ENCODE measurements at places on chromosomes 12 and 14.

- DNase-seq = no peak
Measured at GRCh38 chr12:48038085-48038484, 33.8 kb upstream of the COL2A1 start.

- no peak for DNase-seq
Measured at GRCh38 chr14:103401223-103402214, 16.3 kb downstream of the MARK3 start.

DNA sequence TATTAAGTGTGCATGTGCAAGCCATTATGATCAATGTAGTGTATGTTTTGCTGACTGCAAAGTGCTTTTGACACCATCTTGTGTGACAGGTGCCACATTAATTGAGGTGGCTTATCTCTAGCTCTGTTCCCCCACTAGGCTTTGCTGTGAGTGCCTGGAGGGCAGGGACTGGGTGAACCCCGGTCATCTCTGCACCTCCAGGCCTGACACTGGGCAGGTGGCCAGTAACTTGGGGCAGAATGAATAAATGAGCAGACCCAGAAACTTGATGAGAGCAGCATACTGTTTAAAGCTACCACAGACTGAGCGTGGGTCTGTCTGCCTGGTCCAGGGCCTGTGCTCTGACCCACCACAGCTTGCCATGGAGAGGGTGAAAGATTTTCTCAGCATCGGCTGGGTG, 151.6 kb downstream of the CALM1 start:
- no peak for DNase-seq

GRCh38 chr12:50057000-50057841, at the start of gene ASIC1:
Gene ASIC1 (plus strand): TSS chr12:50057596. CDS start chr12:50058767, 1,171 bp downstream.
- DNase-seq = peak; percentile 68

- DNase-seq = peak; percentile 76
Measured at GRCh38 chr12:14256555-14257169, 108.8 kb upstream of the ATF7IP start.

- no peak for DNase-seq
Measured at GRCh38 chr12:27213830-27214787, 30.0 kb upstream of the STK38L start.

- no peak for DNase-seq
Measured at GRCh38 chr12:112740387-112740934, 51.1 kb upstream of the RPH3A start.

GRCh38 chr14:104512061-104512460, 67.5 kb upstream of the C14orf180 start:
- DNase-seq = no peak

- no peak for DNase-seq
Measured at GRCh38 chr14:78153064-78153341, 17.2 kb upstream of the NRXN3 start.

DNA sequence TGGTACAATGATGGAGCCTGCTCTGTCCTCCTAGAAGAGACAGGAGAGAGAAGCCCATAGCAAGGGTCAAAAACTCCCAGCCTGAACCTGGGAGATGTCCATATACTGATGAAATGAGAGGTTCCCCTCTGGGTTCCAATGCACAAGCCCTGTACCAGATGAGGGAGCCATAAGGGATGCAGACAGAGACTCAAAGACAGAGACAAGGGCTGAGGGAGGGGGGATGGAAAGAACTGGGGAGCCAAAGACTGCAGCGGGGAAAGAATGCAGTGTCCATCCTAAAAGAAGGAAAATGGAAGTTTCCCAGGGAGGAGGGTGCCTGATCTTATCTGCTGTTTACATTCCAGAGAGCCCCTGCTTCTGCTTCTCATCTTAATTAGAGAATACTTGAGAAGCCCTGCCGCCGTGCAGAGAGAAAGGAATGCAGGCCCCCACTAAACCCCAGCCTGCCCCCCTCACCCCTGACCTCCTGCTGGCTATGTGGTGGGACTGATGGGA, 27.7 kb downstream of the KRT18 start:
- no peak for DNase-seq

DNA sequence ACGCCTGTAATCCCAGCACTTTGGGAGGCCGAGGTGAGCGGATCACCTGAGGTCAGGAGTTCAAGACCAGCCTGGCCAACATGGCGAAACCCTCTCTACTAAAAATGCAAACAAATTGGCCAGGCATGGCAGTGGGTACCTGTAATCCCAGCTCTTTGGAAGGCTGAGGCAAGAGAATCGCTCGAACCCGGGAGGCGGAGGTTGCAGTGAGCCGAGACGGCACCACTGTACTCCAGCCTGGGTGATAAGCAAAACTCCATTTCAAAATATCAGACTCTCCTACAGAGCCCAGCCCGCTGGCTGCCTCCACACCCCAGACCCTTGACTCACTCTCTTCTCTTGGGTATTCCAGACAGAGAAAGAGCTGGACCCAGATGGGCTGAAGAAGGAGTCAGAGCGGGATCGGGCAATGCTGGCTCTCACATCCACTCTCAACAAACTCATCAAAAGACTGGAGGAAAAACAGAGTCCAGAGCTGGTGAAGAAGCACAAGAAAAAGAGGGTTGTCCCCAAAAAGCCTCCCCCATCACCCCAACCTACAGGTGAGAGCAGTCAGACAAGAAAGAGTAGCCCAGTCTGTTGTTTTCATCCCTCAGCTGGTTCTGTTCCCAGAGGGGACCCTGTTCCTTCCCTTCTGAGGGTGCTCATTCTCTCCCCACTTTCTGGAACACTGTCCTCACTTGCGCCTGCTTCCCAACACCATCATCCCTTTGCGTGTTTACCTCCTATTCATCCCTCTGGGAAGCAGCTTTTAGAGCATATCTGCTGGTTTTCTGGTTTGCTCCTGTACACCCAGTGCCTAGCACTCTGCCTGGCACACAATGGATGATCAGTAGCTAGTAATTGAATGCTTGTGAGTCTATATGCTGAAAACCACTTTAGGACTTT, 19.7 kb downstream of the AGAP2 start:
- no peak for DNase-seq

GRCh38 chr12:14072987-14073386, 91.6 kb upstream of the GRIN2B start:
- DNase-seq = no peak

All from activated CD4-positive, alpha-beta T cell treated with anti-CD3 and anti-CD28 coated beads, Interleukin-2, amount 50 U/mL, for 48 hours (primary cell).